Sigmoid colon (tissue), 7 donors: ENCODE measurements at places on chromosomes 6 and 20. TPM values are rescaled to one million over a fixed set of nuclear protein-coding genes. Genes with fewer than 3 reads are reported as not detected.

CLVS2 gene
- 1.5 TPM for total RNA-seq

GRCh38 chr20:46710153-46710913 lies 884 bp downstream of the SLC2A10 start:
- peak overlapping the region; percentile 64 for H3K4me3 ChIP-seq
- no peaks in the 10 kb centered on the region for H3K36me3 ChIP-seq
- no peaks in the 10 kb centered on the region for H3K27me3 ChIP-seq
- peak overlapping the region; percentile 80 for H3K27ac ChIP-seq

- peaks cover 31% of the 10 kb centered on the region for H3K36me3 ChIP-seq
- no peak for DNase-seq
- no peaks in the 10 kb centered on the region for H3K27me3 ChIP-seq
- no peak overlapping the region for H3K4me3 ChIP-seq
- H3K4me1 ChIP-seq = no peaks in the 10 kb centered on the region
These were observed 10.0 kb downstream of the SNX5 start for GRCh38 chr20:17958373-17959256.

DNA sequence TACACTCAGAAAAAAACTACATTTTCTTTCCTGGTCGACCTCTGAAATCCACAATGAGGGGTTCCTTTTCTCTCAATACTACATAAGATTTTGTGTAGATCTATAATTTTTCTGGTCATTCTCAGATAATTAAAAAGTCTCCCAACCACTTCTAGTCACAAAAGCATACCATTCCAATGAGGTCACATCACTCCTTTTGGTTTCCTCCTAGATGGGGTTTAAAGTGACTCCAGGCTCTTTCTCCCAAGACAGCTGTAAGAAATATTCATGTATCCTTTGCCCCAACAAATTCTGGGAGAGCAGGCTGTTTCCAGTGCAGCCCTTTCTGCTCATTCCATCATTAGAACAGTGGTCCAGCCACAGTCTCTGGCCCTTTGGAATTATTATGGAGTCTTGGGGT lies 43.1 kb upstream of the BEND6 start:
- no peak overlapping the region for H3K27ac ChIP-seq
- H3K4me3 ChIP-seq = no peak overlapping the region
- H3K27me3 ChIP-seq = no peaks in the 10 kb centered on the region
- no peaks in the 10 kb centered on the region for H3K4me1 ChIP-seq

MAS1L gene
- not detected for total RNA-seq

- H3K4me3 ChIP-seq = no peak overlapping the region
- no peaks in the 10 kb centered on the region for H3K27me3 ChIP-seq
- no peaks in the 10 kb centered on the region for H3K36me3 ChIP-seq
- peaks cover 5% of the 10 kb centered on the region for H3K4me1 ChIP-seq
- no peak for DNase-seq
- H3K27ac ChIP-seq = no peak overlapping the region
These were observed 88.4 kb downstream of the HFE start for GRCh38 chr6:26175428-26176181.

- H3K36me3 ChIP-seq = no peaks in the 10 kb centered on the region
- no peak overlapping the region for H3K4me3 ChIP-seq
- no peak overlapping the region for H3K27ac ChIP-seq
- no peak for DNase-seq
- no peaks in the 10 kb centered on the region for H3K4me1 ChIP-seq
These were observed 13.2 kb downstream of the LCA5 start for GRCh38 chr6:79524065-79524464.

DNA sequence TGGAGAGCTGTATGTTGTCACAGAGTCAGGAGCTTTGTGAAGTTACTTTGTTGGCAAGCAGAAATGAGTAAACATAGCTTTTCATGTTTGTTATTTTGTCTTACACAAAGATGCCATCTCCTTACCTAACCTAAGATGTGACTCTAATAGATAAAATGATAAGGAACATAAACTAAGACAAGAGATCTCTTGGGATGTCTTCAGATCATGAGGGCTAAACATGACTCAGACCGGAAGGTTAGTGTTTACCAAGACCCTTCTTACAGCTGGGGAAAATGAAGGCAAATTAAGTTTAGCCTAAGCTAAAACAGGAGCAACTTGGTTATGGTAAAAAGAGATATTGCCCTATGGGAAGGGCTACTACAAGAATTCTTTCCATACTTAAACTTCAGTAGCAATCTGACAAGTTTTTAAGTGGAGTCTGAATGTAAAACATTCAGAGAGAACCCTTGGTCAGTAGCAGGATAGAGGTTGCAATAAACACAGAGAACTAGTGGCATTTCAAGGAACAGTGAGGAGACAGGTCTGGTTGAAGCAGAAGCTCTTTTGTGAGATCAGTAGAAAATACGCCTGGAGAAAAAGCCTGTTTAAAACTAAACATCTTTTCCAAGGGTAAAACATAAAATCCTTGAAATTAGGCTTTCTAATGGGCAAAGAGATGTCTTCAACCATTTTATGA lies 29.9 kb downstream of the SGK1 start:
- H3K4me1 ChIP-seq = no peaks in the 10 kb centered on the region
- no peak for DNase-seq
- peak overlapping the region; percentile 18 for H3K27ac ChIP-seq
- H3K4me3 ChIP-seq = no peak overlapping the region

GRCh38 chr20:57904314-57905105 lies 194.7 kb upstream of the PMEPA1 start:
- H3K4me1 ChIP-seq = no peaks in the 10 kb centered on the region
- no peak for DNase-seq
- no peak overlapping the region for H3K27ac ChIP-seq
- H3K36me3 ChIP-seq = no peaks in the 10 kb centered on the region

- H3K27ac ChIP-seq = no peak overlapping the region
- no peak overlapping the region for H3K4me3 ChIP-seq
- no peaks in the 10 kb centered on the region for H3K4me1 ChIP-seq
- no peaks in the 10 kb centered on the region for H3K27me3 ChIP-seq
These were observed 428.4 kb upstream of the CHD6 start for GRCh38 chr20:42046371-42047085.

GRCh38 chr6:8506126-8506525 lies 70.8 kb upstream of the SLC35B3 start:
- no peak overlapping the region for H3K4me3 ChIP-seq
- no peak overlapping the region for H3K27ac ChIP-seq
- DNase-seq = no peak
- no peaks in the 10 kb centered on the region for H3K36me3 ChIP-seq

- H3K27ac ChIP-seq = no peak overlapping the region
- peak; percentile 14 for DNase-seq
- H3K36me3 ChIP-seq = no peaks in the 10 kb centered on the region
- no peaks in the 10 kb centered on the region for H3K27me3 ChIP-seq
These were observed 17.9 kb downstream of the NCR2 start for GRCh38 chr6:41353333-41353732.

DNA sequence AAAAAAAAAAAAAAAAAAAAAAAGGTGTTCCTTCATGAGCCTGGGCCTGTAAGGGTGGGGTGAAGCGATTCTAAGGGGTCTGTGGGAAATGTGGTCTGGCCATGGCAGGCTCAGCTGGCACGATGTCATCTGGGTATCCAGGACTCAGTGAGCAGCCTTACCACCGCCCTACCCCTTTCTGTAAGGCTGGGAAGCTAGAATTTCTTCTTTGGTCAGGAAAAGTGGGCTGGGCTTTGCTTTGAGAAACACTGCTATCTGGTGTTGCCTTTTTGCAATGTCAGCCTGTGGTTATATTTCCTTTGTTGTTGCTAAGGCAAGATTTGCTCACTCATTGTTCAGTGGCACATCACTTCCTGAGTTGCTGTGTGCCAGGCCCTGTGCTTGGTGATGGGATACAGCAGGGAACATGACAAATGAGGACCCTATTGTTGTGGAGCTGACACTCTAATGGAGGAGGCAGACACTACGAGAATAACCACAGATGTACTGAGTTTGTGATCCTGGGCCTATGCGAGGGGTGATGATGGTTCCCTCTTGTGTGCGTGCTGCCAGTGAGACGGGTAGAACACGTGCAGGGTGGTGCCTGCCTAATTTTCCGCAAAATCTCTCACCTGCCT lies 45.9 kb upstream of the ZNFX1 start:
- no peak overlapping the region for H3K4me3 ChIP-seq
- H3K27ac ChIP-seq = no peak overlapping the region
- DNase-seq = no peak
- peaks cover 15% of the 10 kb centered on the region for H3K27me3 ChIP-seq
- no peaks in the 10 kb centered on the region for H3K4me1 ChIP-seq

TP53RK gene
- total RNA-seq = 18.2 TPM

DNA sequence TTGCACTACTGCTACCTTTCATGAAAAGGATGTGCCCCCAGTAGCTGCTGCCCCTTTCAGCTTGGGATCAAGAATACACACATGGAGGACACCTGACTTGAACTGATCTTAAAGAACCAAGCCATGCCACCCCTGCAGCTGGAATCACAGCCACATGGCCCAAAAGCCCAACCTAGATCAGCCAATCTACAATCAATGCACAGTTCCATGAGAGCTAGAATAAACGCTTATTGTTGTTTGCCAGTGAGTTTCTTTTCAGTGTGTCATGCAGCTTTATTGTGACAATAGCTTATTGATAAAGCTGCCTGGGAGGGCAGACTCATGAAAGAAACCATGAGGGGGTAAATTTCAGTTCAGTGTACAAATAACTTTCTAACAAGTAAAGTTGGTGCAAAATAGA lies 397.7 kb downstream of the PTPRT start:
- DNase-seq = no peak
- no peak overlapping the region for H3K4me3 ChIP-seq
- H3K4me1 ChIP-seq = no peaks in the 10 kb centered on the region
- no peaks in the 10 kb centered on the region for H3K27me3 ChIP-seq
- H3K36me3 ChIP-seq = no peaks in the 10 kb centered on the region

EMILIN3 gene
- total RNA-seq = 4.3 TPM

GRCh38 chr20:11502061-11502460 lies 415.6 kb upstream of the BTBD3 start:
- no peaks in the 10 kb centered on the region for H3K27me3 ChIP-seq
- H3K4me3 ChIP-seq = no peak overlapping the region
- H3K27ac ChIP-seq = no peak overlapping the region
- H3K36me3 ChIP-seq = no peaks in the 10 kb centered on the region
- DNase-seq = no peak

GRCh38 chr20:9476174-9476573 lies 38.2 kb upstream of the LAMP5 start:
- no peaks in the 10 kb centered on the region for H3K36me3 ChIP-seq
- H3K4me3 ChIP-seq = no peak overlapping the region
- DNase-seq = no peak

GRCh38 chr20:3251806-3252205 lies 12.8 kb upstream of the SLC4A11 start:
- H3K4me3 ChIP-seq = no peak overlapping the region
- no peaks in the 10 kb centered on the region for H3K27me3 ChIP-seq
- peaks cover 17% of the 10 kb centered on the region for H3K36me3 ChIP-seq
- no peak overlapping the region for H3K27ac ChIP-seq
- H3K4me1 ChIP-seq = peaks cover 11% of the 10 kb centered on the region

DNA sequence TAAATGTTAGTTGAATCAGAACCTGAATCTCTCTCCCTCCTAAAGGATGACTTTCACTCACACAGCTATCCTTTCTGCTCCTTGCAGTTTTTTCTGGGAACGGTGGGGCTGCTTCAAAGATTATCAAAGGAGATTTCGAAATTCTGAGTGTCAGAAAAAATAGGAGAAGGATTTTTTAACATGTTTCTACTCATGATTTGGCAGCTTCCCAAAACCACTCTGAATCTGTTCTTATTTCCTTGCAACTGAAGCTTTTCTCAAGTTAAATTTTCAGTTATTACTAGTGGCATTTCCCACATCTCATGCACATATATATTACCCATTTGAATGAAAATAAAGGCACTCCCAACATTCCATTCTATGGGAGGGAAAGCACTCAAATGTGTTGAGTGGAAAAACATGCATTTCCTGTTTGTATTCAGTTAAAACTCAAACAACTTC lies 123.6 kb downstream of the LCA5 start:
- no peaks in the 10 kb centered on the region for H3K36me3 ChIP-seq
- no peak overlapping the region for H3K4me3 ChIP-seq
- H3K27ac ChIP-seq = no peak overlapping the region
- H3K27me3 ChIP-seq = no peaks in the 10 kb centered on the region
- DNase-seq = no peak

SLC35D3 gene
- 0.16 TPM for total RNA-seq

GRCh38 chr6:34673064-34673463 lies 23.5 kb downstream of the ILRUN start:
- H3K27ac ChIP-seq = no peak overlapping the region
- no peak overlapping the region for H3K4me3 ChIP-seq
- no peaks in the 10 kb centered on the region for H3K27me3 ChIP-seq
- H3K36me3 ChIP-seq = no peaks in the 10 kb centered on the region

DNA sequence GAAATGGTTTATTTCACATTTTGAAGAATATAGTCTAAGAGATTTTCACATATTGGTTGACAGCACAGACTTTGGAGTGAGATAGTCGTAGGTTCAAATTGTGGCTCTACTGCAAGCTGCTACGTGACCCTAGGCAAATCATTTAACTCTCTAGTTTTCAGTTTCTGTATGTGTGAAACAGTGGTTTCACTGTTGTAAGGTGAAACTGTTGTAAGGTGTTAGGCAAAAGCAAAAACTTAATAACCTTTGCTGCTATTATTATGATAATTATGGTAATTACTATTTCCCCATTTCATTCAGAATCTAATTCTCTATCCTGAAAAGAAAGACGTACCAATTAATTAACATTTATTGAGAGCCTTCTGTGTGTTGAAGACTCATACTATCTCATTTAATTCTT lies 144.2 kb downstream of the REV3L start:
- no peak overlapping the region for H3K27ac ChIP-seq
- H3K27me3 ChIP-seq = no peaks in the 10 kb centered on the region
- H3K4me3 ChIP-seq = no peak overlapping the region
- H3K36me3 ChIP-seq = peaks cover 13% of the 10 kb centered on the region
- no peaks in the 10 kb centered on the region for H3K4me1 ChIP-seq

TBC1D22B gene
- 6.1 TPM for total RNA-seq

DNA sequence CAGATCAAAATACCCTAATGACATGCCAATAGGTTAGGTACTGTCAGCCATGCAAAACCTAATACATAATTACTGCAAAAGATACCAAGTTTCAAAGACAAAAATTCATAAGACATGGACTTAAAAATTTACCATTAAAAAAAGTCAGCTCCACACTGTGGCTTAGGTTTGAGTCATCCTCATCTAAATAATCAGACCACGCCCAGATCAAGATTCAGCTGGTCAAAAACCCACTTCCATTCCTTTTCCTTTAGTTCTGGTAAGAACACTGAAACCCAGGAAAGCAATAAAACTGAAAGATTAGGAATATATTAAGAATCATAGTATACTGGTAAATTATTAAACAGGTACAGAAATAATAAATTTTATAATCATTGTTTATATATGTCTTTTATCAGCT lies 81.0 kb upstream of the ASF1A start:
- no peaks in the 10 kb centered on the region for H3K27me3 ChIP-seq
- peaks cover 29% of the 10 kb centered on the region for H3K36me3 ChIP-seq
- H3K4me1 ChIP-seq = no peaks in the 10 kb centered on the region
- no peak for DNase-seq

DNA sequence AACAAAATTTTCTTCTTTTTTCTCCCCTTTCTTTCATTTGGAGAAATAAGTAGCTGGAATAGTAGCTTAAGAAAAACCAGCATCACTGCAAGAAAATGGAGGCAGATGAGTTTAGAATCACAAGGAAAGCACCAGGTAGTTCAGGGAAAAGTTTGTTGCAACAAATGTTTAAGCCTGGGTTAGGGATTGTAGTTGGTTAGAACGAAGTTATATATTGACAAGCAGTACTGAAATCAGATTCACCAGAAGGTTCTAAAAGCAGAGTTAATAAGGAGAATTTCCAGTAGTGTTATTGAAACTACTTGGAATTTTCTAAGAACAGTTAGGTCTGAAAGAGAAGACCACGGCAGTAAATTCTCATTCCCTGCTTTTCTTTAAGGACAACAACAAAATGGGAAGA lies 70.2 kb downstream of the BMP2 start:
- H3K27me3 ChIP-seq = no peaks in the 10 kb centered on the region
- no peak overlapping the region for H3K4me3 ChIP-seq

GRCh38 chr20:2006452-2007361 lies 12.8 kb upstream of the PDYN start:
- no peaks in the 10 kb centered on the region for H3K27me3 ChIP-seq
- no peaks in the 10 kb centered on the region for H3K4me1 ChIP-seq
- DNase-seq = no peak
- no peak overlapping the region for H3K4me3 ChIP-seq
- H3K27ac ChIP-seq = no peak overlapping the region
